ENCODE measurements at places on chromosomes 13 and 19.

DNA sequence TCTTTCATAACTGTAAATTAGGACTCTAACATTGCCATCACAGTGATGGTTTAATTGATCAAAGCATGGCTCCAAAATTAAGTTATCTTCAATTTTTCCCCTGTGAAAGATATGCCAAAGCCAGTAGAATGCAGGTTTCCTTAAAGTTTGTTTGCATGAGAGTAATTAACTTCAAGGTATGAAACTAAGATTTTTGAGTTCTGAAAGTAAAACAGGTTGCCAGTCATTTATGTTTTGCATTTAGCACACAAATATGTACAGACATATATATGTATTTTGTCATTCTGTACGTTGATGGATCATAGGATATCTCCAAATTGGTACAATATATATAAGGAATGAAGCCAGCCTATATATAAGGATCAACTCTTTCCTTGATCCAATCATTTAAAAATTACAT is 23.6 kb upstream of the NDFIP2 start:
- no peaks in the 10 kb centered on the region for H3K27me3 ChIP-seq
- H3K4me1 ChIP-seq = no peaks in the 10 kb centered on the region
- H3K4me3 ChIP-seq = no peak overlapping the region
- no peak for DNase-seq
- no peak overlapping the region for H3K27ac ChIP-seq
- H3K36me3 ChIP-seq = no peaks in the 10 kb centered on the region

GRCh38 chr13:112880976-112881540 is 88.0 kb upstream of the MCF2L start:
- no peaks in the 10 kb centered on the region for H3K27me3 ChIP-seq
- H3K27ac ChIP-seq = no peak overlapping the region
- H3K4me3 ChIP-seq = no peak overlapping the region
- H3K4me1 ChIP-seq = no peaks in the 10 kb centered on the region
- DNase-seq = no peak

DNA sequence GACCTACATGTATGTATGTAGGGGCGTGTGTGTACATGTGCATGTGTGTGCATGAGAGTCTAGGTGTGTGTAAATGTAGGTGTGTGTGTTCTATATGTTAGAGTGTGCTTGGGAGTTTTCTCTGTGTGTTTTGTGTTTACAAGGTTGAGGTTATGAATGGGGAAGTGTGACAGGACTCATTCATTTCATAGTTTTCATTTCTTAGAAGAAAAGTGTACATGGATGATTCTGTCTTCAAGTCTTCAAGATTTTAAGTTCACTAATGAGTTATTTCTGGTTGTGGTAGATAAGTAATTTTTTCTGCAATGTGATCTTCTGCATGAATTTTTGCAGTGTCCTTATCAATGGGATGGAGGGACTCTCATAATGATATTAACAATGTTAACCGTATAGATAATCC is 118.2 kb upstream of the SLC10A2 start:
- 0 out of 2 replicates have a peak, but pooled peaks cover 2% of the 10 kb centered on the region for H3K4me1 ChIP-seq
- no peaks in the 10 kb centered on the region for H3K27me3 ChIP-seq
- no peaks in the 10 kb centered on the region for H3K36me3 ChIP-seq

GRCh38 chr13:57988276-57988675 is 356.7 kb downstream of the PCDH17 start:
- no peaks in the 10 kb centered on the region for H3K27me3 ChIP-seq
- no peak for DNase-seq
- no peak overlapping the region for H3K4me3 ChIP-seq
- no peaks in the 10 kb centered on the region for H3K36me3 ChIP-seq
- no peak overlapping the region for H3K27ac ChIP-seq
